ENCODE measurements at places on chromosomes 4 and X.

GRCh38 chr4:16573206-16573605 lies 325.2 kb downstream of the LDB2 start:
- no peak for DNase-seq

GRCh38 chrX:151039351-151039750 lies 56.2 kb downstream of the HMGB3 start:
- DNase-seq, result no peak

DNA sequence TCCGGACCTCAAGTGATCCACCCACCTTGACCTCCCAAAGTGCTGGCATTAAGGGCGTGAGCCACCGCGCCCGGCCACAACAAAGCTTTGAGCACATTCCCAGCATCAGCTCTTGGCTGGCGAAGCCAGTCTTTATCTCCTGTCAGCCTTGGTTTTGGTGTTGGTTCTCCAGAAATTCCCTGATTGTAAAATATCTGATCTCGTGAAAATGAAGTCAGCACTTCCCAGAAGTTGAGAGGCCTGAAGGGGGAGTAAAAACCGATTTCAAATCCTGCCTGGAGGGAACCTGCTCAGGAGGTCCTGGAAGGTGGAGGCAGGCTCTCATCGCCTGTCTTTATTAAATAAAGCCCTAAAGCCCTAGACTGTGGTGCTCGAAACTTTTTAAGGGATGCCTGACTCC lies 33.6 kb downstream of the PTTG2 start:
- no peak for DNase-seq

GRCh38 chrX:124679199-124679598 lies 332.8 kb downstream of the SH2D1A start:
- DNase-seq, result no peak

DNA sequence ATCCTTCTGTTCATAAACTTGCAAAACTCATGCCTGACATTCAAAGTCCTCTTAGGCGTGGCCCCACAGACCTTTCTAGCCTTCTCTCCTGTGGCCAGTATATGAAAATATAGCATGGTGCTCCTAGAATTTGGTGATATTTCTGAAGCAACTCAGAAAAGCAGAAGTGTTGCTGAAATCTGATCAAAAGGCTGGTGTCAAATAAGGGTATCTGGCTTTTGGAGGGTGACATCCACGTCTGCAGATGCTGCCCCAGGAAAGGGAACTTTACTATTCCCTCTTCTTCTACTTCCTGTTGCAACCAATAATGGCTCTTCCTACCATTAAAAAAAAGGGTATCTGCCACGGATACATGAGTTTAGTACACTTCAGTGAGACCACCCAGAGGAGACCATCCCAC lies 83.9 kb upstream of the RPS6KA3 start:
- DNase-seq, result no peak

DNA sequence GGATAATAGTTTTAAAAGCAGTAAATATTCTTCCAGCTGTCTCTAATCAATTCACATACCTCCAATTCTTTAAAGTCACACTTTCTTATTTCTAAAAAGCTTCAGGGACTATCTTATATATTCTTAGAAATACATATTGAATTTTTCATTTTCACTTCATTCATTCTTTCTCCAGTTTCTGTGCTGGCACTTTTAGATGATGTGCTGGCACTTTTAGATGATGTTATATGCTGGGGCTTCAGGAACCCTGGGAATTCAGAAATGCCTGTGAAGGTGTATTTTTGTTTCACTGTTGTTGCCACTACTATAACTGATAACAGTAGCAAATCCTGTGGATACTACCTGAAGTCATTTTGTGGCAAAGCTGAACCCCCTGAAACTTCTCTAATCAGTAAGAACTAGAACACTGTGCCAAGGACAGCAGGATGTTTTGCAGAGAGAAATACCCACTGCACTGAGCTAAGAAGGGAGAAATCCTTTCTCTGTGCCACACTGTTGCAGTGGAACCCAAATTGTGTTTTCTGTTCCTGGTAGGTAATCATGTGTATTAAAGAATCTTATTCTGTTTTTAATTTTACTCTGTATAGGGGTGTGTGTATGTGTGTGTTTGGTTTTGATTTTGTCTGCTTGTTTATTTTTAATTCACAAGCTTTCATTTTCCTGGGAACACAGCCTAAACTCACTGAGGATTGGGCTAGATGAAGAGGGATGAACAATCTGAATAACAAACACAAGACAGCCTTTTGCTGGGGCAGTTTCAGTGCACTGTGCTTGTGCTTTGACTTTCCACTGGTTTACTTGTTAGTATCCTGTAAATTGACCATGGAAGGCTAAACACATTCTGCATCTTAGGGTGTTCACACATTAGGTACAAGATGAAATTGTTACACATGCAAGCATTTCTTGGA lies 898.3 kb downstream of the CCSER1 start:
- no peak for DNase-seq

DNA sequence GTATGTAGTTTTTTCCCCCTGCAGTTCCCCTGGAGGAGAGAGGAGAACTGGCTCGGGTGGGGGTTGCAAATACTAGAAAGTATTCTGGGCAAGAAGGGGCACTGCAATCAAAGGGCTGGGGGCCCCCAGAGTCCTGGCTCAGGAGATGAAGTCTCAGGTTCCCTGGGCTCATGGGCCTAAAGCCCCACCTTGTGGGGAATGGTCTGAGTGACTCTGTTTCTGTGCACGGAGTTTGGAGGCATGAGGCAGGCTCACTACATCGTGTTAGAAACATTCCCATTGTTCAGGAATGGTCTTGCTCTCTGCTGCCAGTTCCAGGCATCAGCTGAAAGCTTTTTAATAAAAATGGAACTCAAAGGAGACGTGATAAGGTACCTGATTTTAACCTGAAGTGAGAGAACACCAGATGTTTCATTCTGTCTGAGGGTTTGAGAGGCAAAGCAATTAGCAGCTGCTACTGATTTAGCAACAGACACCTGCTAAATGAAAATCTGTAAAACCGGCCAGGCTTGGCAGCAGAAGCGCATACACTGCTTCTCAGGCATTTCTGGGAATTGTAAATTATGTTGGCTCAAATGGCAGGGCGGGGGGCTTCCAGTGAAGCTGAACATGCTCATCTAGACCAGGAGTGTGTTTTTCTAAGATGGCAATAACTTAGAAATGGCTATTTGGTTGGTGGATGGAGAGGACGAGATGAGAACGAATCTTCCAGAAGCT lies 122.7 kb downstream of the TMEM164 start:
- no peak for DNase-seq

DNA sequence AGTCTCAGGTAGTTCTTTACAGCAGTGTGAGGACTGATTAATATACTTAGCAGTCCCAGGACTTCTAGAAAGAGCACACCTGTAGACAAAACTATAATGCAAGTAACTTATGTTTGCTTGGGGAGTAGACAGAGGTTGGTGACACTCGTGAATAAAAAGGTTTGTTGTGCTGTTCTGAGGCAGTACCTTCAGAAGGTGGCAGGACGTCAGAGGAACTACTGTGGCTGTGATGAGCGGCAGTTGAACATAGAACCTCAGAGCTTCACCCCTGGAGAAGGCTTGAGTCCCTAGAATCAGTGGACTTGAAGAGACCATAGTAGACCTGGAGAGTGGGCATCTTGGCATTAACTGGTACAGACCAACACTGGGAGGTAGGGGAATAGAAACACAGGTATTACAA lies 3.3 kb upstream of the GBA3 start:
- no peak for DNase-seq

- no peak for DNase-seq
These were observed 14.1 kb downstream of the RAB40AL start for GRCh38 chrX:102950908-102951866.

DNA sequence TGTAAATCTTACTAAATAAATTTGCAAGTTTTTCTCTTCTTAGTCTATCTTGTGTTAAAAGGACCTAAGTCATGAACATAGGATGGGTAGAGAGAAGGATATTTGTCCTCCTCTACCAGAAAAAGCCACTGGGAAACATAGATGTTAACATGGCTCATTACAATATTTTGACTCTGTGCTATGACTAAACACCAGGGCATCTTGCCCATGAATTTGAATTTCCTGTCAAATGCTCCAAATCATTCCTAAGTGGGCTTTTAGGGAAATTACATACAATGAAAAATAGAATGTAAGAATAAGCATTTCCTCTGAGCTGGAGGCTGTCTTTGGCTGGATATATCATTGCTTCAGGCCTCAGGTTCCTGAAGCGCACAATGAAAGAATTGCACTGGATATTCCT lies 39.1 kb downstream of the ANOS1 start:
- no peak for DNase-seq

- no peak for DNase-seq
These were observed 52.9 kb downstream of the TRIM2 start for GRCh38 chr4:153257151-153257620.

GRCh38 chr4:159563257-159563656 lies 460.4 kb downstream of the RAPGEF2 start:
- DNase-seq, result no peak

DNA sequence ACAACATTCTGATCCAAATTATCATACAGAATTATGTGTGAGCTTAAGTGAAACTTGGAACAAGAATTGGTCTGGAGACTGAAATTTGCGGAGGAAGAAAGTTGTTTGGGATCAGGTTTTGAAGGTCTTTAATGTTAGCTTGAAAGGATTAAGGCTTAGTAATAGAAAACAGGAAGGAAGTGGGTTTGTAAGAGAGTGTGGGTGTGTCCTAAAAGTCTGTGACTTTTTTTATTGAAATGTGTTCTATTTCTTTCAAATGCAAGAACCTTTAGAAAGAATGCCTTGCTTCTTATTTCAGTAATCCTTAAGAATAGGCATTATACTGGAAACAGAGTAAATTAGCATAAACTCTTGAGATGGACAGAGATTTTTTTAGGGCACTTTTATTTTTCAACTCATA lies 198.0 kb downstream of the GALNTL6 start:
- DNase-seq, result no peak

DNA sequence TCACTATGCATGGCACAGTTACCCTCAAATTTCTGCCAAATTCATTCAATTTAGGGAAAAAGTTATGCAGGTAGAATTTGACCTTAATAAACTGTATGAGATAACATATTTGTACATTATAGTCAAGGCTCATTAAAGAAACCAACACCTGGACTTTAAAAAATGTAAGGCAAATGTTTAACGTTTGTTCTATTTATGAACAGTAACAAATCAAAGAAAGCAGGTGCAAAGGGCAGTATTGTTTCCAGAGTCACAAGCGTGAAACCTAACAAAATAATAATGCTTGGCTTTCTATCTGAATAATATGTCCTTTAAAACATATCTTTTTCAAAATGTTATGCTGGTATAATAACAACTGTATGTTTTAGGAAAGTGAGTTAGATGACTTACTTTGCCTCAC lies 41.2 kb downstream of the LIN54 start:
- no peak for DNase-seq

- no peak for DNase-seq
These were observed 6.5 kb downstream of the NEUROG2 start for GRCh38 chr4:112509243-112510141.

Measured in NK-92 treated with Interleukin-12 subunit alpha and Interleukin-12 subunit beta, amount 100 ng/mL, for 24 hours (cell line).